ENCODE measurements at places on chromosomes 1 and 21.

GRCh38 chr1:29592731-29593130, 356.4 kb downstream of the PTPRU start:
- DNase-seq = no peak

GRCh38 chr1:1776672-1777582, 1.3 kb downstream of the NADK start:
- DNase-seq = no peak

GRCh38 chr1:39301606-39302005, 97.1 kb downstream of the MACF1 start:
- DNase-seq = no peak

- no peak for DNase-seq
These were observed 12.5 kb upstream of the SPOCD1 start for GRCh38 chr1:31828341-31828740.

GRCh38 chr1:66240491-66241484, 293.2 kb upstream of the SGIP1 start:
- no peak for DNase-seq

DNA sequence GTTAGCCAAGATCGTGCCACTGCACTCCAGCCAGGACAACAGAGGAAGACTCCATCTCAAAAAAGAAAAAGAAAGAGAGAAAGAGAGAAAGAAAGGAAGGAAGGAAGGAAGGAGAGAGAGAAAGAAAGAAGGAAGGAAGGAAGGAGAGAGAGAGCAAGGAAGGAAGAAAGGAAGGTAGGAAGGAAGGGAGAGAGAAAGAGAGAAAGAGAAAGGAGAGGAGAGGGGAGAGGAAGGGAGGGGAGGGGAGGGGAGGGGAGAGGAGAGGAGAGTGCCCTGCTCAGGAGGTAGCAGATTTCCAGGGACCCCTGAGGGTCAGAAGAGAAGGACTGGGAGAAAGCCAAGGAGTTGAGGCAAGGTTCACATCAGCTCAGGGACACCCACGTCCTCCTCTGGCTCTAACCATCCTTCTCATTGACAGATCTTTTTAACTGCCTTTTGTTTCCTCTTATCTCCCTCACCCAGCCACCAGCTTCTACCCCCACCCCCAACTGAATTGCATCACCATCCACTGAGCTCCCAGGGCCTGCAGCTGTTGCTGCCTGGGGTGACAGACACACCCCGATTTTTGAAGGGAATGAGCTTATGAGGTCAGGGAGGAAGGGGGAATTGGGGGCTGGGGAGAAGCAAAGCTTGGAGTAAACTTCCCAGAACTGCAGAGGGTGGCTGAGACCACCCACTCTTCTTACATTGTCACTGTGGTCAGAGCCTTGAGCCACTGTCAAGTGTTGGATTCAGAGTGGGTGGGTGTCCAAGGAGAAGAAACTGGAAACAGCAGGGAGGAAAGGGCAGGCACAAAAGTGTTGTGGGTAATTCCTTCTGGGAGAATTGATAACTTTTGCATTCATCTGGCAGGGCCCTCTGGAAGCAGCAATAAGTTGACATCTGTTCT, 91.6 kb downstream of the GLUL start:
- no peak for DNase-seq

DNA sequence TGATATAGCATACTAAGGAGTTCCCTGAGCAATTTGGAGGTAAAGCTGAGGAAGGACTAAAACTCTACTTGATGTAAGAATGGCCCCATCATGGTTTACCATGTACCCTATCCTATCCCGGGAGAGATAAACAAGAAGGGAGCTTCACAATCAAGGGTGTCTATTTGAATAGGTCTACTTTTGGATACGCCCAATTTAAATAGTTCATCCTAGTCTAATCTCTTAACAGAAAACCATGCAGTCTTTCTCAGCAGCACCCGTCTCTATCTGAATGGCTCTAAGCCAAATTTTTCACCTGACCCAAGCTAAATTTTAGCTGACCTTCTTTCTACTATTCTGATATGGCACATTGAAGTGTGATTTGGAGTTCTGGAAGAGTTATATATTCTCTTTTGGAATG, 122.0 kb downstream of the TNNI3K start:
- no peak for DNase-seq

GRCh38 chr1:107061886-107062285, 5.4 kb downstream of the PRMT6 start:
- DNase-seq = no peak

DNA sequence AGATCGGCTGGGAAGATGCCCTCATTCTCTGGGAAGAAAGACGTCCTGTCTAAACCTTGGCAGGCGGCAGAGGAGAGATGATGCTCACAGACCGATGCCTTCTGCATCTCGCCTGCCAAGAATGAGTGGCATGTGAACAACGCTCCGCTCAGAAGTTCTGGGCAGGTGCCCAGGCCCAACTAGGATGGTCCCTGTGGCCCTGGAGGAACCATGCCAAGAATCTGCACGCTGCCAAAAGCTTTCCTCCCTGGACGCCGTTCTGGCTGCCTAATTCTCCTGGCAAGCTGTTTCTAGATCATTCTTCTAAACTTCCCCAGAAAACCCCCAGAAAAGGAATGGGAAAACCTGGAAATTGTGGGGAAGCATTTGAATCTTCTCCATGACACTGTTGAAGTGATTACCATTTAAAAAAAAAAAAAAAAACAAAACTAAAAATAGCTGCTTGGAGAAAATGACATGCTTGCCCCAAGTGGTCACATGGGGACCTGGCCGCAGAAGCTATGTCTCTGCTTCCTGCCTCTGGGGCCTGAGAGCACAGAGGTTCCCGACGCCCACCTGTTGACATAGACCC, 440.9 kb downstream of the PRDM2 start:
- no peak for DNase-seq

- no peak for DNase-seq
These were observed 522 bp downstream of the TEX35 start for GRCh38 chr1:178513278-178513983.

- DNase-seq = no peak
These were observed 4.1 kb upstream of the GRIK3 start for GRCh38 chr1:37038227-37039093.

All from activated CD4-positive, alpha-beta T cell treated with anti-CD3 and anti-CD28 coated beads for 4 hours (primary cell).